ENCODE measurements at places on chromosomes 6 and 20. TPM values are rescaled to one million over a fixed set of nuclear protein-coding genes. Genes with fewer than 3 reads are reported as not detected.
A peak's percentile ranks its signal among the peaks of the same experiment; 100 is the strongest.

- DNase-seq: peak; percentile 27
Observed at GRCh38 chr20:1900321-1900801, 5.2 kb downstream of the SIRPA start.

GRCh38 chr6:34592208-34592952 lies 36.3 kb upstream of the SPDEF start:
- peak; percentile 39 for DNase-seq

TP53TG5 gene
- total RNA-seq: not detected

- no peak for DNase-seq
Observed at GRCh38 chr6:8888468-8888867, 453.1 kb upstream of the SLC35B3 start.

TBXT gene
- not detected for total RNA-seq

DNA sequence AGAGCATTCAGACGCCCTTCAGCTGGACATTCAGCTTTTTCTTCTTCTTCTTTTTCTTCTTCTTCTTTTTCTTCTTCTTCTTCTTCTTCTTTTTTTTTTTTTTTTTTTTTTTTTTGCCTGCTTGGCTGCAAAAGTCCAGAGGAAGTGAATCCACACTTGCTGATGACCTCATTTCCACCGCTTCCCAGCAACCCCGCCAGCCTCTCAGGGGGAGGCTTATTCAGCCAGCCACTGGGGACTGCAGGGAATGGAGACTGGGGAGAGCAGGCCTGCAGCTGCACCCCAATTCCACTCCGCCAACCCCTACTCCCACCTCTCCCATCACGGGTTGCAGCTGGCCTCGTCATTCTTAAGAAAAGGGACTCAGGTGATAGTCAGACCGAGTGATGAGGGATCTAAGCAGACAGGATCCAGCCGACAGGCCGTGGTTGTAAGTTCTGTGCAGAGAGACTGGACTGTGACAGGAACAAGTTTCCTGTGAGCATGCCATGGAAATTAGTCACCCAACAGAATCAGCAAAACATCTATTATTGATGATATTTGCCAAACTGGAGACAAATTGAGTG lies 59.0 kb upstream of the QKI start:
- peak; percentile 51 for DNase-seq

TUBB2A gene
- 61.6 TPM for total RNA-seq

GRCh38 chr6:43283905-43284304 lies 14.2 kb upstream of the SLC22A7 start:
- peak; percentile 51 for DNase-seq

MAN1A1 gene
- 158 TPM for total RNA-seq

DNA sequence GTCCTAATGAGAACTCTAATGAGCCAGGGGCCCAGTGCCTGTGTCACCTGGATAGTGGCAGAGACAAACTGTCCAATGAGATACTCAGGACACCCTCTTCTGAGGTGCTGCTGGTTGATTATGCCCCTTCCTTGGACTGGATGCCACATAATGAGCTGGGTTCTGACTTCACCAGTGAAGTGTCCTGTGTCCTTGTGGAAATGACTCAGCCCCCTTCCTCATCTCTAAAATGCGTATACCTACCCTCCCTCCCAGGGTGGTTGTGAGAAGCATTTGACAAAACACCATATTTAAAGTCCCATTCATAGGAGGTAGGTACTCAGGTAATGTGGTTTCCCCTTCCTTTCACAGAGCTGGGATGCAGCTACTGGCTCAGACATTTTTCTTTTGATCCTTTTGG lies 28.4 kb upstream of the RNF24 start:
- no peak for DNase-seq

ADGRF4 gene
- 0.80 TPM for total RNA-seq

GRCh38 chr6:167573461-167574215 lies 248.8 kb downstream of the TTLL2 start:
- no peak for DNase-seq

- DNase-seq: no peak
Observed at GRCh38 chr20:44478206-44478605, 2.5 kb downstream of the TTPAL start.

ANGPT4 gene
- not detected for total RNA-seq

CNKSR3 gene
- total RNA-seq: 29.6 TPM

- DNase-seq: no peak
Observed at GRCh38 chr6:134235937-134236751, 81.8 kb downstream of the SGK1 start.

GRCh38 chr6:44223319-44224028 lies at the start of gene SLC29A1:
Gene SLC29A1 (plus strand): TSS chr6:44223595. CDS start chr6:44227314, 3,719 bp downstream.
- DNase-seq: peak; percentile 90

- DNase-seq: no peak
Observed at GRCh38 chr6:391559-392440, at the start of gene IRF4. Gene IRF4 (plus strand): TSS chr6:391752. CDS start chr6:393153, 1,401 bp downstream.

DNA sequence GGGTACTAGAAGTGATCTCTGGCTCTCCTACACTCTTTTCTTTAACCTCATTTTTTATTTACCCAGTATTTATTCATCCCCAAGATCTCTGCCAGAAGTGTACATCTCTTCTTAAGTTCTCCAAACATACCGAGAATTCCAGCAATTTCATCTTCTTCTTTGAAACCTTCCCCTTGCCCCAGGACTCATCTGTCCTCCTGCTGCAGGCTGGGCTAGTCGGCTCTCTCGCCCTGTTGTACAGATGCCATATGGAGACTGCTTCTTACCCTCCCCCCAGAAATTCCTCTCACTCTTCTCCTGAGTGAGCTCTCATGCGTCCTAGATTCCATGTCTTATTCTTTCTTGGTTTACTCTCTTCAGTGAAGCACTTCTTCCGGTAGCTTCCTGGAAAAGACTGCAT lies 21.9 kb upstream of the PNRC1 start:
- no peak for DNase-seq

DNA sequence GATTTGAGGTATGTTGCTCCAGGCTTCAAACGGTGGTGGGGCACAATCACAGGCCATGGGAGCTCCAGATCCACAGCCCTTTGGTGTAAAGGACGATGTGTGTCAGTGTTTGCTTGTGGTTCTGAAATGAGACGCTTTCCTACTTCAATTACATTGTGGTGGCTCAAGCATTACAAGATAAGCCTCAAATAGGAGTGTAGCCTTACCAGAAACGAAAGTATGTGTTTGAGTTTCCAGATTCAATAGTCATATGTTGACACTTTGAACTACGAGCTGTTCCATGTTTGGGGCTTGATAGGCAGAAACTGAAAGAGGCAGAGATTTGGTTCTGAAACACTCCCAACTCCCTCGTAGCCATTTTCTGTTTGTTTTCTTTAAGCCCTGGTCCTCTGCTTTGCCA lies 187.1 kb downstream of the MYLK4 start:
- no peak for DNase-seq

DNA sequence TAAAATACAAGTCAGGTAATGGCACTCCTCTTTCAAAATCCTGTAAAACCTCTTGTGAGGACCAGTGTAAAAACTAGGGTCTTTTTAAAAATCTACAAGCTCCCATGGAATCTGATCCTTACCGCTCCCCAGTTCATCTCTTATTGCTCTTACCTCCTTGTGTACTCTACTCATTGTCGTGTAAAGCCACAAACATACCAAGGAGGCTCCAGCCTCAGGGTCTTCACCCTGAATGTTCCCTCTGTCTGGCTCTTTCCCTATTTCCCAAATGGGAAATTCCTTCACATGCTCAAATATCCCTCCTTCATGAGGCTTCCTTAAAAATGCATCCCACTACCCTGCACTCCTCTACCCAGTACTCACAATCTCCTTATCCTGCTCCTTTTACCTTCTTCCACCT lies 67.1 kb downstream of the TASP1 start:
- no peak for DNase-seq

DNA sequence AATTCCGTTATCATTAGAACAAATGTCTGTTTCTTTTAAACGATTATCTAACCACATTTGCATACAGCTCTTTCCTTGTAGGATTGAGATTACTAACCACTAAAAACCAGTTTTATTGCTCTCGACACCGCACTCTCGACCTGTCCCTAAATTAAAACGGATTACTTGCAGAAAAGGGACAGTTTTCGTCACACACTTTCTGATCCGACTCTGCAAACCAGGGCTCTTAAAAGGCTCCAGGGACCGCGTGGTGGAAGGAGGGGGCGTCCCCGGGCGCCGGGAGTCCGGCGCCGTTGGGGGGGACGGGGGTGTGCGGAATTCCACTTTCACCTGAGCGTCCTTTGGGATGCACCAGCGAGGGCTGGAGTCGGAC lies 731 bp downstream of the MAK start:
- DNase-seq: no peak

LTA gene
- total RNA-seq: not detected

- DNase-seq: peak; percentile 56
Observed at GRCh38 chr6:125201961-125202729, 48.6 kb downstream of the TPD52L1 start.

GRCh38 chr20:47117371-47117770 lies 222.7 kb downstream of the EYA2 start:
- DNase-seq: no peak

CD24 gene
- 75.0 TPM for total RNA-seq
